ENCODE measurements at places on chromosomes 11 and 22. TPM values are rescaled to one million over a fixed set of nuclear protein-coding genes. Genes with fewer than 3 reads are reported as not detected.

The BACE1 gene
- 29.2 TPM for total RNA-seq

The KCNQ1 gene
- total RNA-seq: not detected

The PRODH gene
- total RNA-seq: not detected

The DDI1 gene
- total RNA-seq: not detected

The SPDYC gene
- not detected for total RNA-seq

The TSKU gene
- total RNA-seq: 6.8 TPM

The TRIM49D1 gene
- not detected for total RNA-seq

The KDM4E gene
- not detected for total RNA-seq

The SEC14L3 gene
- not detected for total RNA-seq

The MMP13 gene
- total RNA-seq: not detected

DNA sequence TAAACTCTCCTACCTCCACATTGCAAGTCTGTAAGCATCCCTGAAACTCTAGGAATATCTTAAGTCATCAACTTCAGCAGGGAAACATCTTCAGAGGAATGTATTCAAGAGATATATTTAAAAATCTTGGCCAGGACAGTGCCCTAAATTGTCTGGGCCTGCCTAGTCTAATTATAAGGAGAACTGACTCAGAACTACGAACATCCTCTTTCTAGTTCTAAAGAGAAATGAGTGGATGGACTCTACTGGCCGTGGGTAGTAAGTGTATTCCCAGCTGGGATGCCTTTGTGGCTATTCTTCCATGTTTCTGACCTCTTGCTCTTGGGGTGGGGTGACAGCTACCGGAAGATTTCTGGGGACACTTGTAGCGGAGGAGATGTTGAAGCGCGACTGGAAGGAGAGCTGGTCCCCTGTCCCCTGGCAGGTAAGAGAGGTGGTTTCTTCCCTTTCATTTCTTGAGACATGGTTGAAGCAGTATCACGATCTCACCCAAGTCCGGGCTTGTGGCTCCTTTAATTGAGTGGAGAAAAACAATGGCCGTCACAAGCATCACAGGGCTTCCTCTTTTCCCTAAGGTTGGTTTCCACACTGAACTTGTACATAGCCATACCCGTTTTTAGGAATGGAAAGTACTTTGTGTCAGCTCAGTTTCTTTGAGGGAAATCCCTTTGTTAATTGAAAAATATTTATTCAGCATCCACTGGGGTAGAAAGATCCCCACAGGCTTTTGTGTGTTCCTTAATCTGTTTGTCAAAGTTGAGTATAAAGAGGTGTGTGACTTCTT is 97.7 kb upstream of the SORL1-AS1 start:
- H3K27ac ChIP-seq: no peak overlapping the region
- no peaks in the 10 kb centered on the region for H3K27me3 ChIP-seq
- H3K4me3 ChIP-seq: no peak overlapping the region
- no peaks in the 10 kb centered on the region for H3K4me1 ChIP-seq

- peak; percentile 21 for DNase-seq
- peaks cover 6% of the 10 kb centered on the region for H3K4me1 ChIP-seq
- H3K4me3 ChIP-seq: no peak overlapping the region
- H3K36me3 ChIP-seq: no peaks in the 10 kb centered on the region
- H3K27ac ChIP-seq: no peak overlapping the region
Measured at GRCh38 chr11:6351782-6352382, 31.6 kb upstream of the CAVIN3 start.

- peaks cover 18% of the 10 kb centered on the region for H3K27me3 ChIP-seq
- H3K4me3 ChIP-seq: no peak overlapping the region
- DNase-seq: peak; percentile 22
- no peak overlapping the region for H3K27ac ChIP-seq
- no peaks in the 10 kb centered on the region for H3K4me1 ChIP-seq
Measured at GRCh38 chr22:32202539-32203180, 2.2 kb downstream of the RFPL2 start.

- no peak for DNase-seq
- H3K27me3 ChIP-seq: no peaks in the 10 kb centered on the region
- H3K27ac ChIP-seq: no peak overlapping the region
- no peak overlapping the region for H3K4me3 ChIP-seq
- H3K36me3 ChIP-seq: peaks cover 25% of the 10 kb centered on the region
Measured at GRCh38 chr11:61454520-61454919, 24.6 kb downstream of the SDHAF2 start.

GRCh38 chr11:116164843-116165242 is 607.9 kb downstream of the BUD13 start:
- H3K4me3 ChIP-seq: no peak overlapping the region
- no peak overlapping the region for H3K27ac ChIP-seq
- H3K27me3 ChIP-seq: peaks cover 4% of the 10 kb centered on the region
- no peak for DNase-seq

DNA sequence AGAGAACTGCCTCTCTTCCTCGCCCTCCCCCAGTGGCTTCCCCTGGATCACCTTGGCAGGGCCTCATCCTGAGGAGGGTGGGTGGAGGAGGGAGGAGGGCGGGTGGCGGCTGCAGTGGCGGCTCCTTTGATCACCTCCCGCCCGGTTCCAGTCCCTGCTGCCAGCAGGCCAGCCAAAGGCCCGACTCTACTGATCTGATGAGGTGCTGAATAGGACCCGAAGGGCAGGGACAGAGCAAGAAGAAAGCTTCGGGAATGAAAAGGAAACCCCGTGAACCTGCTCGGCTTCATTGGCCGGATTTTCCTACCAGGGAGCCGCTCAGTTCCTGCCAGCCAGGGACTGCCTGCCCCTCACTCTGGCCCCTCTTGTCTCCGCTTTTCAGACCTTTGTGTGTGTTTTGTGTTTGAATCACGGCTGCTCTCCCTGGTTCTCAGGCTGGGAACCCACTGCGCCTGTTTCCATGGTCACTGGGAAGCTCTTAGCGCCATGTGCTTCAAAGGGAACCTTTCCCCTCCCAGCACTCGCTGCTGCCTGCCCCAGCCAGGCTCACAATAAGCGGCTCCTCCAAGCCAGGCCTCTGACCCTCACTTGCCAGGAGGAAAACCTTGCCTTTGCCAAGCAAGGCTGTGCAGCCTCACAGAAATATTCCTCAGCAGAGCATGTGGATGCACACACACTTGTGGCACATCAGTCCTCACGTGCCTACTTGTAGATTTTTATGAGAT is 56.8 kb downstream of the C22orf31 start:
- no peaks in the 10 kb centered on the region for H3K27me3 ChIP-seq
- H3K4me3 ChIP-seq: no peak overlapping the region
- no peaks in the 10 kb centered on the region for H3K36me3 ChIP-seq
- peaks cover 2% of the 10 kb centered on the region for H3K4me1 ChIP-seq
- no peak overlapping the region for H3K27ac ChIP-seq

DNA sequence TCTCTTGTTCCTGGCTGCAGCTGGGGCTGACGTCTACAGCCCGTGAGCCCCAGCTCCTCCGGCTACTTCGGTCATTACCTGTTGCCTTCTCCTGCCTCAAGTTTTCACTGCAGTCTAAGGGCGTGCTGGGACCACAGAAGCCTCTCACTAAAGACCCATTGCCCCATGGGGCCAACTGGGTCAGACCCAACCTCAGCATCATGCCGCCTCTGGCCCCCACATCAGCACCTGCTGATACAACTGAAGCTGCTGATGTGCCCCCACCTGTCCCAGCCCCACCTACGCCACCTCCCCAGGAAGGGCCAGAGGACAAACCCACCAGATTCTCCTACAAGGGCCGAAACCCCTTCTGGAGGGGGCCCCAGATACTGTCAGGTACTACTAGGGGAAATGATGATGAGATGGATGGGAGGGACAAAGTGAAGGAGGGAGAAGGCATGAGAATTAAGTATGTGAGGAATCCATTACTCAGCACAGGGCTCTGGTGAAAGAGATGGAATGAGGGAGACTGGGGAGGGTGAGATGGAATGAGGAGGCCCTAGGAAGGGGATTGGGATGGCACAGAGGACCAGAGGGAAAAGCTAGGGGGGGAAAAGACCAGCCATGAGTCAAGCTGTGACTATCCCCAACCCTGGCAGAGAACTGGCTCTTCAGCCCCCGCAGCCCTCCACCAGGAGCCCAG is 5.1 kb downstream of the C11orf42 start:
- H3K36me3 ChIP-seq: peaks cover 34% of the 10 kb centered on the region
- no peaks in the 10 kb centered on the region for H3K27me3 ChIP-seq
- DNase-seq: peak; percentile 24
- H3K4me1 ChIP-seq: peaks cover 10% of the 10 kb centered on the region
- H3K27ac ChIP-seq: no peak overlapping the region

DNA sequence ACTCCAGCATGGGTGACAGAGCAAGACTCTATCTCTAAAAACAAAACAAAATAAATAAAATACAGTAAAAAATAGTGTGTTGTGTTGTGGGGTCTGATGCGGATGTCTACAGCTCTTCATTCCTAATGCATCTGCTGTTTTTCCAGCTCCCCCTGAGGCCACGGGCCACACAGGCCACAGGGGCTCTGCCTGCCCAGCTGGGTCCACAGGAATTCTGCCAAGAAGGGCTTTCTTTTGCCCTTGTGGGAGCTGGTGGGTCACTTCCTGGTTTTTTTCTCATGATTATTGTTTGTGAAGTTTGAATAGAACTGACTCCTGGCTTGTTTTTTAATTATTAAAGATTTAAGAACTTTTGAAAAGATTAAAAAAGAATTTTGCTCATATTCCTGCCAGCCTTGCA is 67.4 kb upstream of the CLDN5 start:
- H3K27ac ChIP-seq: no peak overlapping the region
- H3K4me1 ChIP-seq: no peaks in the 10 kb centered on the region
- H3K4me3 ChIP-seq: no peak overlapping the region
- peaks cover 30% of the 10 kb centered on the region for H3K27me3 ChIP-seq

- H3K4me1 ChIP-seq: peaks cover 4% of the 10 kb centered on the region
- no peak overlapping the region for H3K4me3 ChIP-seq
Measured at GRCh38 chr22:30047364-30047738, 32.9 kb upstream of the HORMAD2 start.

DNA sequence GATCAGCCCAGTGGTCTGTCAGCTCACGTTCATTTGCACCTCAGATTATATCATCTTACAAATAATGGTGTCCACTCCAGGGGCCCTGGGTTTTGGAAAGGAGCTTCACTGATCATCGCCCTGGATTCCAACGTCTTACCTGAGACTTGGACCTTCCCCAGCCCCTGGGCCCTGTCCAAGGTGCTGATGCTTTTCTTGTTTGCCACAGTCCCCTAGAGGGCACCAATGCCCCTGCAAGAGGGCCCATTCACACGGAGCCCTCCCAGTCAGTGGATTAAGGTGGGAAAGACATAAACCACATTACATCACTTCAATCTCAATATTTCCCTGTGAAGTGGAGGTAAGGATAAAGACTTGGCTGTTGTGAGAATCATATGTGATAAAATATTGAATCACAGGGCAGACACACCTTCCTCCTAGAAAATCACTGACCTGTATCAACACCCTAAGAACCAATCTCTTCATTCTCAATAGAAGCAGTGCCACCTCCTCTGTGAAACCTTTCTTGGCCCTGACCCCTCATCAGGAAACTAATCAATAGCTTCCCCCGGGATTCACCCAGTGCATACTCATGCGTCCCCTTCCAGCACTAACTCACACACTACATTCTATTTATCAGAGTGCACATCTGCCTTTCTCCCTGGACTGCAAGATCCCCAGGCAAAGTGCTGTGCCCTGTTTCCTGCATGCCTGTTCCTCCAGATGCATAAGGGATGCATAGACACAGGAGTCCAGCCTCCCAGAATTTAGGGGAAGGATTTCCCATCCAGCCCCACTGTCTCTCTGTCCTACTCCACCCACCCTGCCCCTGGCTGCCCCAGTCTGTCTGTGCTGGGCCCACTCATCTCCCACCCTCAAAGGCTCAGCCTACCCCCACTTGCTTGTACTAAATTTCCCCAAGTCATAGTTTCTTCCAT is 167.0 kb downstream of the BUD13 start:
- no peaks in the 10 kb centered on the region for H3K36me3 ChIP-seq
- no peaks in the 10 kb centered on the region for H3K4me1 ChIP-seq
- H3K4me3 ChIP-seq: no peak overlapping the region

DNA sequence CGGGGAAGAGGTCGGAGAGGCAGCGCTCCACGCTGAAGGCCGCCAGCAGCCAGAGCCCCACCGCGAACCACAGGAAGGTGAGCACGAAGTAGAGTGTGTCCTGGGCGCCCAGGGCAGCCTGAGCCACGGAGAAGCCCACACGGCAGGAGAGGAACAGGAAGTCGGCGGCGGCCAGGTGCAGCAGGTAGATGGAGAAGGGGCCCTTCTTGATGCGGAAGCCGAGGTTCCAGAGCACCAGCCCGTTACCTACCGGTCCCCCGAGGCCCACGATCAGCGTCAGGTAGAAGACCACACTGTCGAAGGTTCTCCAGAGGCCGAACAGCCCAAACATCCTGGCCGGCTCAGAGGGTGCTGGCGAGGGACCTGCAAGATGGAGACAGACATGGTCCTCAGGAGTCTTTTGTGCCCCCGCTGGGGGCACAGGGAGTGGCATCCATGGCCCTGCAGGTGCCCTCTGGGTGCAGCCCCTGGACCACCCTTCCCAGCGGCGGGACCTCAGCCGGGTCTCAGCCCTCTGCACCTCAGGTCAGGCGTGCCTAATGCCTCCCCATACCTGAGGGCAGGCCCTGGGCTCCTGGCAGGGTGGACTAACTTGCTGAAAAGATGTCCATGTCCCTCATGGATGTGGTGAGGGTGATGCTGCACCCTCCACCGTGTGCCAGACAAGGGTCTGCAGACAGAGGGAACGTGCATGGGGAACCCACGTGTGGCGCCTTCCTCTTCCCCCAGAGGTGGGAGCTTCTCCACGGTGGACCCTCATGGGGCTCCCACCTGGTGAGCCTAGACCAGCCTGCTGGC is at the start of gene MRGPRG:
MRGPRG (minus strand) TSS at position 331 of the 798 bp plus-strand sequence; CDS start at position 331, 0 bp downstream.
- no peak for DNase-seq
- no peaks in the 10 kb centered on the region for H3K36me3 ChIP-seq
- no peak within 1 kb of the TSS for H3K4me3 ChIP-seq
- peaks cover 72% of the 10 kb centered on the region for H3K27me3 ChIP-seq
- H3K4me1 ChIP-seq: no peaks in the 10 kb centered on the region

DNA sequence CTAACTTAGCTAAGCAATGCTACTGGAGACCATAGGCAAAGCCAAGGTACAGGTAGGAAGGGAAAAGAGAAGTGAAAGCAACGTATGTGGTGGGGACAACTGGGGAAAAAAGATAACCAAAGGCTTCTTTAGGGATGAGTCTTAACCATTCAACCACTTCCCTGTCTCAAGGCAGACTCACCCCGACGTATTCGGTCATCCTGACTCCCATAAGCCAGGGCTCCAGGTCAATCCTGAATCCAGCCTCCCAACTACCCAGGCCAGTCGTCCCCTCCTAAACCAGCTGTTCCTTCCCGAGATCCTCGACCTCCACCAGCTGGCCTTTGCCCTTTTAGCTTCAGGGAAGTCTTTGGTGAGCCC is 330 bp downstream of the ACP2 start:
- peaks cover 10% of the 10 kb centered on the region for H3K4me1 ChIP-seq
- H3K36me3 ChIP-seq: peaks cover 15% of the 10 kb centered on the region
- peak overlapping the region; percentile 86 for H3K27ac ChIP-seq
- H3K27me3 ChIP-seq: no peaks in the 10 kb centered on the region
- DNase-seq: peak; percentile 57

DNA sequence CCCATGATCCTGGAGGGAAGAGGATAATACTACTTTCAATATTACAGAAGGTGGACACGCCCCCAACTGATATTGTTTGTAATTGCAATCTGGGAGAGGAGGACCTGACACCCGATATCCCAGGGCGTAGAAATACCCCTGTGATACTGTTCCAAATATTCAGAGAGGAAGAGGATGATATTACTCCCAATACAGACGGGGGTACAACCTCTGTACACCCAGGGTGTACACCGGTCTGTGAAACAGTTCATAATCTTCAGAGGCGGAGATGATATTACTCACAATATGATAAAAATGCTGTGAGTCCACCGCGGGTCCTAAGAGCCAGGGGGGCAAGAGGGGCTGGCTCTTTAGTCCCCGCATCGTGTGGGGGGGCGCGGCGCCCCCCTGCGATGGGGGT is 57.2 kb upstream of the ALDH3B2 start:
- no peak overlapping the region for H3K4me3 ChIP-seq
- peaks cover 2% of the 10 kb centered on the region for H3K27me3 ChIP-seq
- H3K36me3 ChIP-seq: no peaks in the 10 kb centered on the region
- DNase-seq: no peak
